ENCODE measurements at places on chromosomes 6 and 20.

GRCh38 chr20:63697868-63698545 is 1.6 kb downstream of the TNFRSF6B start:
- no peak for DNase-seq

DNA sequence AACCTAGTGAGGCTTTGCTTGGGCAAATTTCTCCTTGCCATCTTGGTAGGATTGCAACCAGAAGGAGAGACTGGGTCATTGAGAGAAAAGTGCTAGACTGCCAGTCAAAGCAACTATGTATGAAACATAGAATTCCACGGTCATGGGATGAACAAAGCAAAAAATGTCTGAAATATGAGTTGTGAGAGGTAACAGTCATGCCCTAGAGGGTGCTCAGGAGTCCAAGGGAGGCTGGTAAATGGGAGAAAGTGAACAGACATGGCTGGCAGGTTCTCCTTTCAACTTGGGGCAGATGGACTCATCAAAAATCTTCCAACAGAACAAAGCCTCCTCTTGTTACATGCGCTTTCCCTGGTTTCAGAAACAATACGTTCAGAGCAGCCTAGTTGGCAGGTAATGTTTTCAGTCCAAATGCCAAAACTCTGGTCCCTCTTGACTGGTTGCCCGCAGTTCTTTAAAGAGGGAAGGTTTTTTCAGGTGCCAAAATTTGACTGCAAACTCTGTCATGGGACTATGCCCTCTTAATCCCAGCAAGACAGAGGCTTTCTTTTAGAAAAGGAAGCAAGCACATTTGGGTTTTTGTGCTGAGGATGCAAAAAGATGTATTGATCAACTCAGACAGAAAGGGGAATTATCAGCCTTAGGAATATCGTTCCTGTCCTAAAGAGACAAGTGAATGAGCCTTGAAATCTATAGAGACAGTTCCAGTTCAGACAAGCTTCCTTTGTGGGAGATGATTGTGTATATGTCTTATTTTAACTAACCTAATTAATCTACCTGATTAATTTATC is 68.5 kb upstream of the SASH1 start:
- no peak for DNase-seq

GRCh38 chr6:111753573-111753972 is 119.7 kb downstream of the FYN start:
- DNase-seq: no peak

DNA sequence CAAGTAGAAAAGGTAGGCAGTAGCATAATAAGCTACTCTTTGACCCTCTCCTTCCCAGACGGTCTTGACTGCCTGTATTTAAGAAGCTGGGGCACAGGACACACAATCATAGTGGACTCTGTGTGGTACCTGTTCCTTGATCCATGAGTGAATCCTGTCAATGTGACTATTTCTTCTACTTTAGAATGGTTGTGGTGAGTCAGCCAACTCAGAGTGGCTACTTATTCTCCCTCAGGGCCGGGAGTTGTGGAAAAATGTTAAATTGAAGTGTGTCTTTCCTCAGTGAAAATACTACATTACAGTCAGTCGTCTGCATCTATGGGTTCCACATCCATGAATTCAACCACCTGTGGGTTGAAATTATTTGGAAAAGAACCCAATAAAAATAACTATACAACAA is 30.8 kb upstream of the PREP start:
- DNase-seq: no peak

DNA sequence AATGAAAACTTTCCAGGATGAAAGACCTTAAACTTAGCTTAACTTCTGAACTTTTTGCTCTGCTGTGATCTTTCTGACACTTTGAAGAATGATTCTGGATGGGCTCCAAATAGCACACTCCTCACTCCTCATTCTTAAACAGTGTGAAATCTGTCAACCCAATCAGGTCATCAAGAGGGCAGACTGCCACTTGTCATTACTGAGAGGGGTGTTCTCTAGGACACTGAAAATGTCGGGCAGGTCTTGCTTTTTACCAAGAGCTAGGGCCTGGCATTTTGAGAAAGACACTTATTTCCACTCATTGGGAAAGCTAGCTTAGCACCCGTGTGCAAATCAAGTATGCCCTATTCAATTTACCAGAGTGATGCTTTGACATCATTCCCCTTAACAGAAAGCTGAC is 122.2 kb downstream of the MTFR2 start:
- DNase-seq: no peak

DNA sequence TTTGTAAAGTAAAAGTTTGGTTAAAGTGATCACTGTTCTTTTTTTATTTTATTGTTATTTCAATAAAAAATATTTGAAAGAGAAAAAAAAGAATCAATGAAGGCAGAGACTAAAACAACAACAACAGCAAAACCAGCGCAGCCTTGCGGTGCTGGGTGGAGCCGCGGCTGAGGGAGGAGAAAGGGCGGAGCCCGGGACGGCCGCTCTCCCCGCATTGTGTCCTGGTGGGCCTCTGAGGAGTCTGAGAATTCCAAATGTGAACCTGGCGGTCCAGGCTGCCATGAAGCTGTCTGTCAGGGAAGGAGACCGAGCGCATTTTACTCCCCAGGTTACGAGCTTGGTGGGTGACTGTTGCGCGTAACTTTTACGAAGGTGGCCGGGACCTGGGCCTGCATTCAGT is 43.2 kb downstream of the TMEM242 start:
- DNase-seq: no peak

DNA sequence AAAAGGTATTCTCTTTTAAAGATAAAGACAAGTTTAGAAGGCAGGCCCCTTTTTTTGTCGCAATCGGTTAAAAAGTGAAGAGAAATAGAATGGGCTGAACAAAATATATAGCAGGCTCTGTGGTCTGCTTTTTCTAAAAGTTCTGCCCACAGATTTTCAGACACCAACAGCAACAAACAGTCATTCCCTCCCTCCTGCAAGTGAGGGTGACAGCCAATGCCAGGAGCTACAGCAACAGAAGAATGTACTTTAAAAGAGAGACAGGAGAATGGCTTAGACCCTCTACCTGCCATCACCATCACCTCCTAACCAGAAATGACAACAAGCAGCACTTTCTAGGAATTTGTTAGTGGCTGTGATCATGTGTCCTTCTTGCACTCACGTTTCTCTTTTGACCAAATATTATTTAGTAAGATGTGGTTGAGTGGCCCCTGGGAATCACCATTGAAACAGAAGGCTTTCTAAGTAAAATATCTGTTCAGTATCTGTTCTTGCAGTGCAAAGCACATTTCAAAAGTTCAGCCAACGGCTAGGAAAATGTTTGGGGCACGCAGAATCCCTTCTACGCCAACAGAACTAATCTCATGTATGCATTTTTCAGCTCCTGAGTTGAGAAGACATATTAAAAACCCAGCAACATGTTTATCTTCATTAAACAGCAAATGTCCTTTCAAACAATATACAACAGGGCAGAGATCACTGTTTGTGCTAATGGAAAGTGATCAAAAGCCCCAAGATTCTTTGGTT is 248.5 kb downstream of the ATXN1 start:
- DNase-seq: no peak

- no peak for DNase-seq
These were observed 129.1 kb downstream of the TNFRSF21 start for GRCh38 chr6:47180633-47181032.

DNA sequence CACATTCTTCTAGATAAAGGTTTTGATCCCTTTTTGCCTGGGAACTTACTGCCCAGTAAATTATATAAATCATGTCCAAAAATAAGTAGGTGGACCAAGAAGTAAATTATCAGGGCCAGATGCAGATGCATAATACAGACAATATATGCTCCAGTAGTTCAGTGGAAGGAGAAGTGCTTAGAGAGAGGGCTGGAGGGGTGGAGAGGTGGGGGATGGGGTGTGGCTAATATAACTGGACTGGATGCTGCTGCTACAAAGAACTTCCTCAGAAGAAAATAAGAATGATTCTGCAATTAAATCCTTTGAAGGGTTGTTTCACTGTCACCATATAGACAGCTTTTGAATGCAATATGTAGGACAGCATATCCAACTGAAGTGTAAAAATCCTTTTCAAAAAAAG is 14.8 kb upstream of the TFAP2D start:
- DNase-seq: no peak

DNA sequence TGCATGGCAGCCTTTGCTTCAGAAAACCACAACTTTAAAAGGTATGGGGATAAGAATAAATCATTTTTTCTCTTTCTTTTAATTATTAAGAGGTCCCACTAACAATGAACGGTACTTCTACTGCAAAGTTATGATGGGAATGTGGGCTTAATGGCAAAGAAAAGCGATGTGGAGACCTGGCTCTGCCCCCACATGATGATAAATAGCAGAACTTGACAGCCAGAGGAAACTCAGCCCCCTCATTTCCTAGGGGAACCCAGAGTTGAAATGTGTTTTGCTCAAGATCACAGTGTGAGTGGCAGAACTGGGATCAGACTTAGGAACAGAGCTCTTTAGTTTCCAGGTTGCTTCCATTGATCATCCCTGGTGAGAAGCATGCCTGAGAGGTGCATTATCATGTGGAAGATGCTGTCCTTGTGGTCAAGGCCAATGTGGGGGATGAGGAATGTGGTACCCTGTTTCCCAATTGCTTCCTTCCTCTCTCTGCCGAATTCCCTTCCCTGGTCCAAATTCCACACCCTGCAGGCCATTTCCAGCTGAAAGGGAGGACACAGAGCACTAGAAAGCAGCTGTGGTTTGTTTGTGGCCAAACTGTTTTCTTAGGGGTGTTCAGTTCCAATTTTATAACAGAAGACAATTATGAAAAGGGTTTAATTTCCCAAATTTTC is 66.0 kb downstream of the BACH2 start:
- DNase-seq: no peak

GRCh38 chr6:100663219-100663863 is 198.6 kb upstream of the SIM1 start:
- DNase-seq: peak; percentile 45

GRCh38 chr6:44264154-44265006 is 971 bp downstream of the NFKBIE start:
- DNase-seq: no peak

GRCh38 chr6:135481783-135482369 is 15.7 kb downstream of the AHI1 start:
- DNase-seq: no peak

DNA sequence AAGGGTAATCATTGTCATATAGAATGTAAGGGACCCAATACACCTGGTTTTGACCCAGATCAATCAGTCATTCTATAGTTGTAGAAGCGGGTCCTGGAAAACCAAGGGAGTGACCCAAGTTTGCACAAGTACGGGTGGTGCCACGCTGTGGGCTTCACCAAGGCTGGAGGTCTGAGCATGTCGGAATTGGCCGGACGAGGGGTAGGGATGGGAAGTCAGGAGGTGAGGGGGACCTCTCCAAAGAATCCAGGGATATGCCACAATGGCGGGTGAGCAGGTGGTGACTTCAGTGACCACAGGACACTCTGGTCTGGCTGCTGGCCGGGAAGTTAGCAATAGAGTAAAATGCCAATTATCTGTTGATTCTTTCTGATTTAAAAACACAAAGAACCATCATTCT is 186.6 kb upstream of the FOXQ1 start:
- DNase-seq: no peak

DNA sequence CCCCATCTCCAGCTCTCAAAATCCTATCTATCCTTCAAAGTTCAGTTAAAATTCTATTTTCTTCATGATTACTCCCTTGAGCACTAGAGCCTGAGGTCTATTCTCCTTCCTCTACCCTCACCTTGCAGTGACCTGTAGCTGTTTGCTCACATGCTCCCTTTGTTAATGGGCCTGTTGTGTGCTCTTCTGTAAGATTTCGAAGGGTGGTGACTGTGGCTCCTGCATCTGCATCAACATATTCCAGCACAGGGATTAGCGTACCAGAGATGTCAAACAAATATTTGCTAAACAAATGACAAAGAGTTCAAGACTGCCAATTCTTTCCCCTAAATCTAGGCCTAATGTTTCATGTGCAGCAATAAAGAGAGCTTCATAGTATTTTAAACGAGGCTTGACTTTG is 69.5 kb downstream of the ELOVL5 start:
- no peak for DNase-seq

DNA sequence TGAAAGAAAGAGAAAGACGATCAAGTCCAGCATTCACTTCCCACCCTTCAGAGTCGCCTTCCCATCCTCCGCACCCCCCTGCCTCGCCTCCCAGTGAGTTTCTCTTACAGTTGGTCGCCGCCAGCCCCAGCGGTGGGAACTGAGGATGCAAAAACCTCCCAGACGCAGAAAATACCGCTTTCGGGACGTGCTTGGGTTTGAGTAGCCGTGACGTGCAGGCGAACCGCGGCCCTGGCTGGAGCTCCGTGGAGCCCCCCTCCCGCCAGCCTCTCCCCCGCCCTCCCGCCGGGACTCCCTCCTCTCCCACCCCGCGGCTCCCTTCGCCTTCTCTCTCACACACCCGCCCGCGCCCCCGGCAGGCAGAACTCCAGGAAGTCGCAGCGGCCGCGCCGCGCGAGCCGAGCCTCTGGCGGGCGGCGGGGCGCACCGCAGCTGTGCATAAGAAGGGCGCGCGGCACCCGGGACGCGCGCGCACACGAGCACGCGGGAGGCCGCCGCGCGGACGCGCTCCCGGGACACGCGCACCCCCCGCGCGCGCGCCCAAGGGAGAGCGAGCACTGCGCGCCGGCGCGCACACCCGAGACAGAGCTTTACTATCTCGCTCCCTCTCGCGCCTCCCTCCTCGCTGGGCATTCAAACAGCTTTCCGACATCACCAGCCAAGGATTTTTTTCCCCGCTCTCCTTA is at the start of gene ADGRB3:
TSS of gene ADGRB3 (plus strand) at position 557 of the 686 bp plus-strand sequence. CDS start 3,394 bp downstream, outside the sequence.
- no peak for DNase-seq

- no peak for DNase-seq
These were observed 212.7 kb downstream of the COL12A1 start for GRCh38 chr6:74993136-74993535.

GRCh38 chr6:14286144-14286543 is 168.6 kb downstream of the CD83 start:
- DNase-seq: peak; percentile 74

DNA sequence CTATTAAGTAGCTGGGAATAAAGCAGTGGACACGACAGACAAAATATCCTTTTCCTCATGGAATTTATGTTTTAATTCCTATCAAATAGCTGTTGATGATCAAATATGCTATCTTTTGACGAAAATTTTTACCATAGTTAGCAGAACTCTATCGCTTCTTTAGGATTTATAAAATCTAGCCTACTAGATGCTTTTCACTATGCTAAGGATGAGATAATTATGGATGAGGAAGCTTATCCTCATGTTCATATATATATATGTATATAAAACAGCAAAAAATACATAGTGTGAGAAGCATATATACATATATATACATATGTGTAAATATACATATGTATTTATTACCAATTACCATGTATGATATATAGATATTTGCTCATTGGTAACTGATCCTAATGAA is 12.9 kb upstream of the PRSS16 start:
- no peak for DNase-seq

All from GM04503 (cell line).